Naive B cell (primary cell): ENCODE measurements at places on chromosomes 7 and 10.

DNA sequence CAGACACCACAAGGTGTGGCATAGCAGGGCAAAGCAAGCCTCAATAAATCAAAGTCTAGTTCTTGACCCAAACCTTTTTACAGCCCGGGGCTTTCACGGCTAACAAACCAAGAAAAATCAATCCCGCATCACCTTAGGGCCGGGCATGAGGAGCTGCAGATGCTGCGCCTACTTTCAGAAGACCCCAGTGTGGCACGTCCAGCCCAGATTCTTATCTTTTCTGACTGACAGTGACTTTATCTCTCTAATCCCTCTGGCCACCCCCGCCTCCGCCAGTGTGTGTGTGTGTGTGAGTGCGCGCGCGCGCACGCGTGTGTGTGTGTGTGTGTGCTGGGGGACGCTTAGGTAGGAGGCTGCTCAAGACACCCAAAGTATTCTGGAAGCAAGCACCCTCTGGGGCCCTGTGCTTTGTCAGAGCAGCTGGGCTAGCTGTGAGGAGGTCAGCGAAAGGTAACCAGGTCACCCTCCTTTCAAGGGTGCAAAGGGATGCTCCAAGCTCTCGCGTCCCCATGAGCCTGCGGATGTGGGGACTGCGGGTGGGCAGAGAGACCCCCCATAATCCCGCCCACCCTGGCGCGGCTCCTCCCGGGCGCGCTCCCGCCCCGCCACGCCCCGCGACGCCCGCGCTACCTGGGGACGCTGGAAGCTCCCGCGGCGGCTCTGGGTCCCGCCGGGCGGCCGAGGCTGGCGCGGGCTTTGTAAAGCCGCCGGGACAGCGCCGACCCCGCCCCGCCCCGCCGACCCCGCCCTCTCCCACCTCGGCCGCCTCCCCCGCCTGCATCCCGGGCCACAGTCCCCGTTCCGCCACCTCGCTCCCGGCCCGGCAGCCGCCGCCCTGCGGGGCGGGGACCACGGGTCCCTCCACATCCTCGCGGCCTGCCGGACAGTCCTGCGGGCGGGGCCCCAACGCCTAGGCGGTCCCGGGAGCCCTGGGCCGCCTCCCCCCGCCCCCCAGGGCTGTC is 57.1 kb upstream of the RHOBTB1 start:
- peak; percentile 11 for DNase-seq

GRCh38 chr7:141696348-141696747 is 5.6 kb downstream of the DENND11 start:
- DNase-seq = no peak

GRCh38 chr10:95233377-95234034 is 39.5 kb downstream of the ACSM6 start:
- no peak for DNase-seq

- no peak for DNase-seq
These were observed 19.4 kb upstream of the TBRG4 start for GRCh38 chr7:45130910-45131309.

- no peak for DNase-seq
These were observed 135.5 kb downstream of the CD36 start for GRCh38 chr7:80773787-80774508.

- DNase-seq = no peak
These were observed 76.1 kb downstream of the CYP26A1 start for GRCh38 chr10:93149761-93150160.

DNA sequence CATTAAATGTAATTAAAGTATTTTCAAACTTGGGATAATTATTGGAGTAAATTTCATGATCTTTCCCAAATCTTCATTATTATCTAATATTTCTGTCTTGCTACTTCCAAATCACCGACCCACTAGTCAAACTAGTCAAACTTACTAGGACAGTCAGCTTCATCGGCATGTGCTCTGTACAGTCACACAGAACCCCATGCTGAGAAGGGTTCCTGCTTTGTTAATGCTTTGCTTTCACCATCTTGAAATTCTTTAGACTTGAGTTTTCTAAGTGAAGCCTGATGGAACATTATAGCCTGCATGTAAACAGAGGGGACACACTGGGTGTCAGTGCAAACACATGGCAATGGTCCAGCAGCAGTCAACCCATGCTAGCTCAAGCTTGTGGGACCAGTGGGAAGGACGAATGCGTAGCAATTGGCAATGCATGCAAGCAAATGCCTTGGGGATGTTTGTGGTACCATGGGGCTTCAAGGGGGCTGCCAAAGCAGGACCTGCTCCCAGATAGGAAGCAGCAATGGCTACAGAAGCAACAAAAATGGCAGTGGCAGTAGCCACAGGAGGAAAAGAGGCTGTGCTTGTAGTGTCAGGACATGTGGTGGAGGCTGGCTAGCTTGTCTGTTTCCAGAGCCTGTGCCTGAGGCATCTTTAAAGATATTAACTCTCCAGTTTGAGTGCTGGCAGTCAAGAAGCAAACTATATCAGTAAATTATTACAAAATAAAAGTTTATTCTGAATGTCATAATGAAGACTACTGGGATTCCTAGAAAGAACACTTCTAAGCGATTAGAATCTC is 441.1 kb upstream of the SEMA3D start:
- no peak for DNase-seq

DNA sequence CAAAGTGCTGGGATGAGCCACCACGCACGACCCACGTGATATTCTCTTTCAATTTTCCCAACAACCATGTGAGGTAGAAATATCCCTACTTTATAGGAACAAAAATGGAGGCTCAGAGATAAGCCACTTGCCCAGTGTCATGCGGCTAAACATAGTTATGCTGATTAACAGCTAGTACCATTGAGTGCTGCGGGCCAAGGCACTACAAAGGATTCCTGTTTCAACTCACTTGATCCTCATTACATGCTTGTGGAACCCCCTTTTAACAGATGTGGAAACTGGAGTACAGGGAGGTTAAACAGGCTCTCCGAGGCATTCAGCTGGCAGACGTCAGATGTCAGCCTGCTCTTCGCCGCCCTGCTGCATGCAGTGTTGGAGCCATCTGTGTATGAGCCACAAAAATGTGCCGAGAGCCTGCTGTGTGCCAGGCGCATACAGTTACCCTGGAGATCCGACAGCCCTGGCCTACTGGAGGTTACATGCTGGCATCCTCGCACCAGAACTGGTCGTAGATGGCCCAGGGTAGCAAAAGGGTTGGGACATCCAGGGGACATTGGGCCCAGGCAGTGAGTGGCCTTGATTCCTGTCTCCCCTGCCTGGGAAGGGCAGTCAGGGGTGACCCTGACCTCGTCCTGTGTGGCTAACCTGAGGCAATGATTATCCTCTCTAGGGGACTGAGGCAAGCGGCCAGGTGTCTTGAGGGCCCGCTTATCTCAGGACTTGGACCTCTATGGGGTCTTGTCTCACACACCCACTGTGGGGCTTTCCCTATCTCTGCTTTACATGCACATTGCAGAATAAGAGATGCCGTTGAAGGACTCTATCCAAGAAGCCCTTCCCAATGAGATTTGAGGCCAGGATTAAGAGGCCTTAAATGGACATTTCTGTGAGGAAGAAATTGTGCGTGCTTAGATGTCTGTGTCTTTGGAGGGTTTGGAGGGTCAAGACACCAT is 18.5 kb upstream of the SRGN start:
- DNase-seq = no peak

- DNase-seq = no peak
These were observed 1.1 kb downstream of the VGF start for GRCh38 chr7:101164071-101164840.

DNA sequence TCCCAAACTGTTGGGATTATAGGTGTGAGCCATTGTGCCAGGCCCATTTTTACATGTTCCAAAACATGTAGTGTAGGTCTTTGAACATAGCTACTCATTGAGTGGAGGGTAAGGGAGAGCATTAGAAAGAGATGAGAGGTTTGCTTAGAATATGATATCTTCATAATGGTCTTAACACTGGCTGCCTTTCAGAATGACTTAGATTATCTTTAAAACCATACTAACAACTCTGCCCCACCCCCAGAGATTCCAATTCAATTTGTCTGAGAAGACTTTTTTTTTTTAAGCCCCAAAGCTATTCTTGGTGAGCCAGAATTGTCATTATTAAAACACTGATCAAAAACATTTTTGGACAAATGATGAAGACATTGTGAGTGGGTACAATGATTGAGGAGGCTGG is 168.9 kb downstream of the PHTF2 start:
- DNase-seq = no peak

DNA sequence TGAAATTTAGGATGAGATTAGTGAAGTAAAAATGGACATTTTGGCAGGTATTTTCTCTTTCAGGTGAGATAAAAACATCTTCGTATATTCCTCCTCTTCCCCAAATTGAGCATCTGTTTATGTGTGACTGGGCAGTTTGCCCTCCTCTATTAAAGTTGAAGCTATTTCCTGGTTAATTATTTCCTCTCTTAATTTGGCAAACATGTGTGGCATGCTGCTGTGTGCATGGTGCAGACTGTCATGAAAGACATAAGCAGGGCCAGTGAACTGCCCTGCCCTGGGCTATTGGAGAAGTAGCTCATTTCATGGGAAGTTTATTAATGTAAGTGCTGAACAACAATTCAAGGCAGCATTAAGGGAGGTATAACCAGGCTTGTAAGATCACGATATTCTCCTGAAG is 52.6 kb downstream of the EVX1 start:
- DNase-seq = no peak

GRCh38 chr7:28903730-28904577 is 54.2 kb downstream of the TRIL start:
- DNase-seq = no peak

- DNase-seq = no peak
These were observed 282.5 kb downstream of the BMPER start for GRCh38 chr7:34187798-34188307.

DNA sequence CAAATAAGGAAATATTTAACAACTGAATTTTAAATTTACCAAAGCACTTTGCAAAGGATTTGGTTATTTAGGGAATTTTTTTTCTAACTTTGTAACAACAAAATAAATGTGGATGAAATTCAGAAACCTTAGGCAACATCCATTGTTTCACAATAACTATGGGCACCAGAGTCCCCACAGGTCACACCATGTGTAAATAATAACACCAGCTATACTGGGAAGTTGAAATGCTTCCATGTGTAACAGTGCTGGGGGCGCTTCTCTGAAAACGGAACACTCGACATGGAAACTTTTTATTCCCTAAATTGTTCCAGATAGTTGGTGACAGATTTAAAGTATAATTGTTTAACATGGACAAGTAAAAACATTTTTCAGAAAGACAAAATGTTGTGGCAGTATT is 818.6 kb downstream of the TNS3 start:
- DNase-seq = no peak

GRCh38 chr7:103114576-103115008 is 34.3 kb downstream of the NAPEPLD start:
- no peak for DNase-seq

GRCh38 chr7:44394112-44394447 is 68.7 kb upstream of the CAMK2B start:
- no peak for DNase-seq

DNA sequence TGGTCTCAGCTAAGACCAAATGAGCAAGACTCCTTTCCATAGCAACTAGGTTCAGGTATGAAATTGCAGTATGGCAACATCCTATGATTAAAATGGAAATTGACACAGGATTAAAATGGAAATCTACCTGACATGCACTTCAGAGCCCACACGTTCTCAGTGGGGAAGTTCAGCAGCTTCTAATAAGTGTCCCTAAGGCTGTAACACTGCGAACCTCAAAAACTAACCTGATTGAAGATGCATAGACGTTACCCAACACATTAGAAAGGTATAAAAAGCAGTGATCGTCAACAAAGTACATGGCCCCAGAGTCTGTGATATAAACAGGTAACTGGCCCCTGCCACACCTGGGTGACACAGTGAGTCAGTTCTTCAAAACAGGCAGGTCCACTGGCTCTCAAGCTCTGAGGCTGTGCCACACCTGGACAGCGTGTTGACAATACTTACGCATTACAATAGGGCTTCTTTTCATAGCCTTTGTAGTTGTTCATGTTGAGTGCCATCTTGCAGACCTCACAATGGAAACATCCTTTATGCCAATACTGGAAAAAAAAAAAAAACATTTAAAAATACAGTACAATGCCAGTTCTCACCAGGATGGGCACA is 274.9 kb upstream of the NEBL start:
- no peak for DNase-seq

DNA sequence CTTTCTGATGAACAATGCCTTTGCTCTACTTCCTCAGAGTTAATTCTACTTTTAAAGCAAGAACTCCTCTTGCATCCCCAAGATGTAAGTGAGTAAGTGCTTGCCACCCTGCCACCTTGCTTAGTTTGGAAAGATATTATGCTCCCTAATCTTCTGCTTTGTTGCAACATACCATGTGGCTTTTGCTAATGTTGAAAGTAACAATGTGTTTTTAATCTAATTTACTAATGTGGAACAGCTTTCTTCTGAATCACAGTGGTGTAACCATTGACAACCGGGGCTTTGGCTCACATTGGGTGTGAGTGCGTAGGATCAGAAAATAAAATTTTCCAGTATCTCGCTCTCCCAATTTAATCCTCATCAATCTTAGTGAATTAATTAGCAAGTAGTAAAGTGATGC is 254.1 kb upstream of the PTER start:
- no peak for DNase-seq

DNA sequence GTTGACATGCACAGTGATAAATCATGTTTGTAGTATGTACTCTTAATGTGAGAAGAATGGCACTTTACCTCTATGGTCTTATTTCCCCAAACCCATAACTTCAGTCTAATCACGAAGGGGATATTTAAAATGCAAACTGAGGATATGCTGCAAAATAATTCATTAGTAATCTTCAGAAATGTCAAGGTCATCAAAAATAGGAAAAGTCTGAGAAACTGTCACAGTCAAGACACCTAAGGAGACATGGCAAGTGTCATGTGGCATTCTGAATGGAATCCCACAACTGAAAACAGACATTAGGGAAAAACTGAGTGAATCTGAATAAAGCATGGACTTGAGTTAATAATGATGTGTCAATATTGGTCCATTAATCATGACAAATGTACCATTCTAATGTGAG is 605.5 kb upstream of the ANKRD30A start:
- no peak for DNase-seq

DNA sequence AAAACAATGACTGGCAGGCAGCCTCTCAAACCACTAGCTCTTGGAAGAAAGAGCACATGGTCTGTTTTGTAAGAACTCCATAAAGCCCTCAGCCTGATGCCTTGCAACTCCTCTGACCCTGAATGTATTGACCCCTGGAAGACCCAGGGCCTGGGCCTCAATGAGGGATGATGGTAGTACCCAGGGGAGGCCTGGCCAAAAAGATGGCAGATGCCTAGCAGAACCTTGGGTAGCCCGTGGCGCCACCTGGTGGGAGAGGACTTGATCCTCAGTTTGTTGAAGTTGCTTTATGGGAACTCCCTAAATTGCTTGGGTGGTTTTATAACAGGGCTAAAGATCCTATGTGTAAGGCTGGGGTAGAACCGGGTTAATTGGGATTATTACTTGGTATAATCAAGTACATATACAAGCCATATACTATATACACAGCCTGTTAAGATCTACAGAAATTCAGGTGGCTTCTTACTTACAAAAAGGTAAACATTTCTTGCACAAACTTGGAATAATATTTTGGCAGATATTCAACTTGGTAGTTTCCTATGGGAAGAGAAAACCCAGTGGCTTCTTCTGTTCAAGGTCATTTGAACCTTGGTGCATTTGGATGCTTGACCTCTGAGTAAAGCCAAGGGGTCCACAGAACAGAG is 95.8 kb upstream of the CACUL1 start:
- DNase-seq = peak; percentile 30

GRCh38 chr7:131327049-131327625 is 539 bp upstream of the MKLN1 start:
- no peak for DNase-seq
